GM20000 (cell line): ENCODE measurements at places on chromosomes 2 and 18.

DNA sequence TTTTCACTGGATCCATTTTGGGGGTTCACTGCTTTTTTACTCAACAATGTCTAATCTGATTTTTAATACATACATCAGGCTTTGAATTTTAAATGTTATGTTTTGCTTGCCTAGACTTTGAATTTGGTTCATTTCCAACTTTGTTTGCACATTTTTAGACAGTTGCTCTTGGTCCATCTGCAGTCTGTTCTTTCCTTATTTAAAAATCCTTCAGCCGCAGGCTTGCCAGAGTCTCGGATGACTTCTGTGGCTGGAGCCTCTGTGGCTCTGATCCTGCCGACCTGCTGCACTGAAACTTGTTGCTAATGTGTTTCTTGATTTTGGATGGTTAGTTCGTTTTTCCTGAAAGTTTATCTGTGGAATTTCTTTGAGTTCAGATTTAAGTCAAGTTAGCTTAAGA is 172.0 kb upstream of the ALKAL2 start:
- no peak for DNase-seq

DNA sequence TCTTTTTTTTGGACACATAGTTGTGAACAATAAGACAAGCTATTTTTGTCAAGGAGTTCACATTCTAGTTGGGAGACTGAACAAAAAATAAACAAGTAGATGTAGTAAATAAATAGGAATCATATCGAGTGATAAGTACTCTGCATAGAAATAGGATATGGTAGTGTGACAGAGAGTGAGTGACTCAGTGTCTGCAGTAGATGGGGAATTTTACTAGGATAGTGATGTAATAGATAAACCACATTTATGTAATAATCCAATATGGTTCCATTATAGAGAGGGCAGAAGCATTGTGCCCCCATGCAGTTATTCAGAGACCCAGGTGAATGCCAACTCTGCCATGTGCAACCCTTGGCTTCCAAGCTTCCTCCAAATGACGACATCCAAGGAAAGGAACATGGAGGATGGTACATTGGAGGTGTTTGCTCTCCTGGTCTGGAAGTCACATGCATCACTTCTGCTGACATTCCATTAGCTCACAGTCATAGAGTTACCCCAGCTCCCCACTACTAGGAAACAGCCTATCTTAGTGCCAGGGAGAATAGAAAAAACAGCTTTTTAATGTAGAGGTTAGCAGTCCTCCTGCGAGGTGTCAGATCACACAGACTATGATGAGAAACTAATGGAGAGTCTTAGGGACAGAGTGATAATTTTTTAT is 595.4 kb downstream of the NYAP2 start:
- DNase-seq, result no peak

GRCh38 chr2:60567096-60567495 is 13.6 kb upstream of the BCL11A start:
- no peak for DNase-seq

DNA sequence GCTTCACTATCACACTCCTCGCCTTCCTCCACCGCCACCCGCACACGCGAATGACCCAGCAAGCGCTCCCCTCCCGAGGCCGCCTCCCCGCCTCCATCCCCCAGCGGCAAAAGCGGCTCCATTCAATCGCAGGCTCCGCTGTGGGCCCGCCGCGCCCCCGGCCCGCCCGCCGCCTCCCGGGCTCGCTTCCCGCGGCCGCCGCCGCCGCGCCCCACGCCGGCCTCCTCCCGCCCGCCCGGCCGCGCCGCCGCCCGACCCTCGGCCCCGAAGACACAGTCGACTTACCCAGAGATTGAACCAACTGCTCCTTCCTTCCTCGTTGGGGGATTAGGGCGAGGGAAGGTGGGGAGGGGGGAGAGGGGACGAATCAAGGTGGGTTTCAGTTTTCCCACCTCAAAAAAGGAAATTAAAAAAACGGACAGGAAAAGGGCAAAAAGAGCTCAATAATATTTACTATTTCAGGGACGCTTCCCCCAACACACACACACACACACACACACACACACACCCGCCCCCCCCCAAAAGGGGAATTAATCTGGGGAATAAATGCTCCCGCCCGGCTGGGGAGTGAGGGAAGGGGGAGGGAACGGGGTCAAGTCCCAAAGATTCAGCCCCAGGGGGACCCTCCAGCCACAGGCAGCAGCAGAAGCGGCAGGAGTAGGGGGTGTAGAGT is 743 bp downstream of the XPO1 start:
- peak; percentile 27 for DNase-seq

DNA sequence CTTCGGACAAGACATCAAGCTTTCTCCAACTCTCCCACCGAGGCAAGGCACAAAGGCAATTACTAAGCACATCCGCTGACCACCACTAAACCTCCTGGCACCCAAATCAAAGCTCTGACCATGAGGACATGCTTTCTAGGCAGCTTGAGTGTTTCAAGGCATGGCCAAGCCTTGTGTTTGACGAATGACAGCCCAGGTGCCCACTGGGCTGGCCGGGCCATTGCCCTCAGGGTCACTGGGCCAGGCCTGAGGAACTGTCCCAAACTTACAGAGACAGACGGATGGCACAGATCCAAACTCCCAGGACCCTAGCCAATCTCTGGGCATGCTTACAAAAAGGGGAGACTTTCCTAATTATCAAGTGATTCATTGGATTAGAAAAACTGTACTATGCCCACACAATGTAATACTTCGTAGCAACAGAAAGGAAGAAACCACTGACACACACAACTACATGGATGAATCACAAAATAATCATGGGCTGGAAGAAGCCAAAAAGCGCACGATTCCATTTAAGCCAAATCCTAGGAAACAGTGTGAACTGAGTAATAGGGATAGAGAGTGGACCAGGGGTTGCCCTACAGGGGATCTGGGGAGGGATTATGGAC is 20.2 kb downstream of the CRACDL start:
- no peak for DNase-seq

DNA sequence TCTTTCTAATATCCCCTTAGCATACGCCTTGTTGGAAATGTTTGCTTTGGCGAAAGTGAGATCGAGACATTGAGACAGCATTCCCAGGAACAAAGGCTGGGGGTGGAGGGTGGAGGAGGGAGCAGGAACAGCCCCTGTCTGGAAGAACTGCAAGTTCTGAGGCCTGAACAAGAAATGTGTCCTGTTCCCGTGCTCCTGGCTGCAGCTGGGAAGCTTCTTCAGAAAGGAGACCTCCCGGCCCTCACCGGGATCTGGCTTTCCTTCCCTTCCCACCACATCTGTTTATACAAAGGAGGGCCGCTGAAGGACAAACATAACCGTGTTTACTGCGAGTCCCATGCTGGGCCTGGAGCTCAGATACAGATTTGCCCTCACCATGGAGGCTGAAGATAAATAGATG is 35.9 kb downstream of the AFF3 start:
- no peak for DNase-seq

GRCh38 chr18:26875040-26875654 is 9.6 kb upstream of the AQP4 start:
- DNase-seq, result no peak

DNA sequence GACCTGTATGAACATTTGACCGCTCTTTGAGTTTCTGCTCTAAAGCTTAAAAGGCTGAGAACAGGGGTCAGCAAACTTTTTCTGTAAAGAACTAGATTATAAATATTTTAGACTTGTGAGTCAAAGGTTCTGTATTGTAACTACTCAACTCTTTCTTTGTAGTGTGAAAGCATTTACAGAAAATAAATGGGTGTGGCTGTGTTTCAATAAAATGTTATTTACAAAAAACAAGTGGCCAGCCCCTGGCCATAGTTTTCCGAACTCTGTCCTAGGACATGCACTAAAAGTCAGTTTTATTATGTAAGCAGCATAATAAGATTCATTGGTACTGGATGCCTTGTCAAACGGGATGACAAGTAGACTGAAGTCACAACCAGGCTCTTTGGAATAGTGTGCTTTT is 434.9 kb downstream of the ZEB2 start:
- DNase-seq, result no peak

DNA sequence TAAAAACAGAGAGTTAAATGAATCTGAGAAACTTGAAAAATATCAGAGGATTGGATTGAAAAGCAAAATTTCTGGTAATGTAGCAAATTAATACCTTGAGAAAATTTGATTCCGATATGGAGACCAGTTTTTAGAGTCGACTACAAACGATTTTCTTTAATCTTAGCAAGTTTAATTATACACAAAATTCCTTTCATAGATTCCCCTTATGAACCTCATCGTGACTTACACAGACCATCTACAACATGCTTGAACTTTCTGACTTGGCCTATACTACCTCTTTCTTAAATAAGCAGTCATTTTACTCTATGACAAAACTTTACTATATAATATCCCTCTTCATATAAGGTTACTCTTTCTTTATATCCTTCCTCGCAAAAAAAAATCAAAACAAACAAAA is 769.6 kb upstream of the CRIM1 start:
- DNase-seq, result no peak

DNA sequence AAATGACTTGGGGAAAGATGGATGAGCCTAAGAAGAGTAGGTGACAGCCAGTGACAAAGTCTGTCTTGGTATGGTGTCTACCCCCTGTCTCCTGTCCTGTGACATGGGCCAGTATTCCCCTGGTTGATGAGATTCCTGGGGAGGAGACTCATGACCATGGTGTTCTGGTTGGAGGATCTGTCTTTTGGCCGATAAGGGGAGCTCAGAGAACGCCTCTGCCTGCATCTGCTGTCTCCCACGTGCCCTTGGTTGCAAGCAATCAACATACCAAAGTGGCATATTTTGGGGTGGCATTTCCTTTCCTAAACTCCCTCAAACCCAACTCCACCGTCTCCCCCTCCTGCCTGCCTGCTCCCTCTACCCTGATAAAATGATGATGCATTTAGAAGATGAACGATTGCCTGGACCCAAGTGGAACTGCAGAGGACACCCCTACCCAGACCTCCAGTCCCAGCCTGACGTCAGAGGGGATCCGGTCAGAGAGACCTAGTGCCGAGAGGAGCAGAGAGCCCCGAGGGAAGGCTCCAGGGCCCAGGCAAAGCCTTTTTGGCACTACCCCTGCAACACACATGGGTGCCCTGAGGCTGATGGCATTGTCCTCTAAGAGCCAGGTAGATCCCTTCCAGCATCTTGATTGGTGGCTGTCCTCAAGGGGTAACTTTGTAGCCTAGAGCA is 124.2 kb upstream of the MSH6 start:
- DNase-seq, result no peak

DNA sequence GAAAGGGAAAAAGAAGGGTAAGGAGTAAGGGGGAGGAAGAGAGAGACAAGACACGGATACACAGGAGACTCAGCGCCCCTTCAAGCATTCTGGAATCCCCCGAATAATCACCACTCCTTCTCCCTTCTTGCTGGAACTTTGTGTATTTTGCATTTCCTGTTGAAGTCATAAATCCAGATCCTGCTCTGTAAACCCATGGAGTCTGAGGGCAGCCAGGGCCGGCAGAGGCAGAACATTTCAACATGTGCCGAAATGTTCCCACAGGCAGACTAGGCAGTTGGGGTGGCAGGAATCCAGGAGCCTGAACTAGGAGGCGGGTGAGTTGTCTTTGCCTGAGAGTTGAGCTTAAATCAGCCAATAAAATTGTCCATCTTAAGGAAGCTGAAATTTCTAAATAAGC is 193.1 kb downstream of the SH3RF3 start:
- no peak for DNase-seq

GRCh38 chr2:28393114-28393836 is 617 bp downstream of the FOSL2 start:
- peak; percentile 76 for DNase-seq

DNA sequence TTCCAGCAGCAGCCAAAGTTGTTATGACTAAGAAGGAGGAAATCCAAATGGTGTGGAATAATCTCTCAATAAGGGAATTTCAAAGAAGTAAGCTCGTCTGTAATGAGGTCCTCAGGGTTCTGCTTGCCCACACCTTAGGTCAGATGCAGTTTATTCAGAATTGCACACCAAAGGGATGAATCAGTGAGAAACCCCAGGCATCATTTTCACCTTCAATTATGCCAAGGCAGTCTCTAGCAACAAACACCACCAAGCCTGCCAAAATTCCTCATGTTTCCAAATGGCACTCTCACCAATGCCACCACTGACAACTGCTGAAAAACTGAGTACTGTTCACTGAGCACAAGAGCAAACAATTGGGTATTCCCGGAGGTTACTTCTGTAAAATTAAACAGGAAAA is 43.6 kb downstream of the KCNG3 start:
- no peak for DNase-seq

- no peak for DNase-seq
Observed at GRCh38 chr2:223528036-223528435, 74.1 kb downstream of the SCG2 start.

DNA sequence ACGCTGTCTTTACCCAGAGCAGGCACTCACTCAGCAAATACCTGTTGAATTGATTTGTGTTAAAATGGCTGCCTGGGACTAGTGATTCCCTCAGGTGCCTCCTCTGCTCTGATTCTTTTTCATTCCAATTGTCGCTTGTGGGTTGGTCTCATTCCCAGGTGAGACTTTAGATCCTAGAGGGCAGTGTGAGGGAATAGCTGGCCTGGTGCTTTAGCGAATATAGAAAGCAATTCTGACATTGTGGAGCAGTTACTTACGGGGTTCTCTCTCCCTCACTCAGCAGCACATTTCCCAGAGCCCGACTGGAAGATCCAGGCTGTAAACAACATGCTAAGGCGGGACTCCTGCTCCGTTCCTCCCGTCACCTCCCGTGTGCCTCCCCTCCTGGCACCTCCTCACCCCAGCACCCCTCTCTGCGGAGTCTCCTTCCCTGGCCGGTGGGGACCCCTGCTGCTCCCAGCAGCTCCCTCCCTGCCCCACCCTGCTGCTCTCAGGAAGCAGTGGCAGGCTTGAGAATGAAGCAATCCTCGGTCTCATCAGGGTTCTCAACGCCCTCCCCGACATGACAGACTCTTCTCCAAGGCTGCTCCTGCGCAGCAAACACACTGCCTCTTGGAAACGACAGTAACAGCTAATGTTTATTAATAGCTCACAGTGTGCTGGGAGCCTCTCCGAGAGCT is 26.9 kb downstream of the CELF4 start:
- DNase-seq, result no peak

- no peak for DNase-seq
Observed at GRCh38 chr2:177074099-177074710, 138.4 kb upstream of the HNRNPA3 start.

DNA sequence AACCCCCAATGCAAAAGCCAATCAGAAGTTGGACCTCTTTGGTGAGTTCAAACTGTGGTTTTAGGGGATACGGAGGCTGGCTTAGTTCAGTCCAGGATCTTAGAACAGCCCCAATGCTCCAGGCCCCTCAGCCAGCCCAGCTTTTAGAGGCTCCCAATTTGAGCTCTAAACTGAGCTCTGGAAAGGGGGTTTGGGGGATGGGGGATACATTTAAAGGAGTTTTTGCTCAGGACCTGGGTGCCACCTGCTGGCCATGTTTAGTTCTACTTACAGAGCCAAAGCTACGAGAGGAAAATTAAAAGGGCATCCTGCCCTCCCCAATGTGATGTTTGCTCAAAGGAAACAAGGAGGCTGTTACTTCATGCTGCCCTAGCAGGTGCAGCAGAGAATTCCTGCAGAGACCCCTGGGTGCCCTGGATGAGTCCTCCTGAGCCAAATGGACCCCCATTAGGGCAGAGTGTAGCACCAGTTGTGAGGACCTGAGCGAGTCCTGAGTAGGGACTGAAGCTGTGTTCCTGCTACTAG is 15.9 kb upstream of the TMEM214 start:
- peak; percentile 64 for DNase-seq
